Smooth muscle cell of bladder (primary cell): ENCODE measurements at places on chromosomes 4 and X. TPM values are rescaled to one million over a fixed set of nuclear protein-coding genes. Genes with fewer than 3 reads are reported as not detected.

The PPEF2 gene
- total RNA-seq = not detected in 2 replicates

The AMBN gene
- not detected in 2 replicates for total RNA-seq

The PIM2 gene
- 1.3 and 2.7 TPM in 2 replicates for total RNA-seq

The ATOH1 gene
- not detected in 2 replicates for total RNA-seq

The F8A1 gene
- total RNA-seq = 1.1 and 1.3 TPM in 2 replicates

The USP9X gene
- total RNA-seq = 110 and 111 TPM in 2 replicates

The MRFAP1L1 gene
- total RNA-seq = 44.8 and 49.6 TPM in 2 replicates

The IL1RAPL1 gene
- 0.43 and 0.46 TPM in 2 replicates for total RNA-seq

The LAMTOR3 gene
- total RNA-seq = 19.5 and 27.5 TPM in 2 replicates

The SNX12 gene
- total RNA-seq = 57.5 and 62.0 TPM in 2 replicates
